ENCODE measurements at places on chromosomes 3 and 15. TPM values are rescaled to one million over a fixed set of nuclear protein-coding genes. Genes with fewer than 3 reads are reported as not detected.
A peak's percentile ranks its signal among the peaks of the same experiment; 100 is the strongest.

DNA sequence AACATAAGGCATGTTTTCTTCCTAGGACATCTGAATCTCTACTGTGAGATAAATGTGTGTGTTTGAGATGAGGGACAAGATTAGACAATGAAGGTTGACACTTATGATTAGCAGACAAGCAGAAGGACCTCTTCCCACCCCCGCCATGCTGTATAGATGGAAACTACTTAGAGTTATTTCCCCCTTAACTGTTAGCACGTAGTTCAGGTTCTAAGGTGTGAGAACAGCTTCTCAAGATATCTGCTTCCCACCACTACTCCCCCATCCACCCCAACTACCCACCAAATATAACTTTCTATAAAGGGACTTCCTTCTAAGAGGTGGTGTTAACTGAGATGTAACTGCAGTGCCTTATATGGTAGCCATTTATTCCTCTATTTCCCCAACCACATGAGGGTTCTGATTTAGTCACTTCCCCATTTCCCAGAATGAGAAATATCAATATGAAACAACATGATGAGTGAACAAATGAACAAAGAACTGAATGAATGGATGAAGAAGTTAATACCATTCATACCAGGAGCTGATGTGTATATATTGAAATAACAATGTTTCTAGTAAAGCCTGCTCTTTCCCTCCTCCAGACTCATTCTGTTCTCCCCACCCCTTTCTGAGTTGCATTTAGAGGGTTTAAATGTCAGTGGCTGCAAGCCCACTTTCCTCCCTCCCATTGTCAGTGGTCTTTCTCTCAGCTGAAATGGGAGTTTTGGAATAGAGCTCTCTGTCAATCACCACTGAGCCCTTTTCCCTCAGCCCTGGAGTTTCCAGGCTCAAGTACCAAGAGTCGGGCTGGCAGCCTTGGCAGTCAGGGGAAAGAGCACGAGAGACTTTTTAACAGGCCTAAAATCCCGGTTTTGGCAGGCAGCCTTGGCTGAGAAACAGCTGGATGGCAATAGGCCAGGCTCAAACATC lies 7.7 kb upstream of the RFTN1 start:
- H3K4me1 ChIP-seq, result peaks cover 25% of the 10 kb centered on the region
- no peaks in the 10 kb centered on the region for H3K36me3 ChIP-seq
- no peak overlapping the region for H3K4me3 ChIP-seq
- H3K27ac ChIP-seq, result no peak overlapping the region

GRCh38 chr3:77667901-77668300 lies 628.0 kb downstream of the ROBO2 start:
- H3K27me3 ChIP-seq, result no peaks in the 10 kb centered on the region
- no peak overlapping the region for H3K27ac ChIP-seq
- no peak overlapping the region for H3K4me3 ChIP-seq
- no peak for DNase-seq
- H3K4me1 ChIP-seq, result no peaks in the 10 kb centered on the region

GRCh38 chr15:72481015-72481659 lies 7.0 kb downstream of the ARIH1 start:
- DNase-seq, result no peak
- H3K4me3 ChIP-seq, result no peak overlapping the region
- no peaks in the 10 kb centered on the region for H3K27me3 ChIP-seq
- peaks cover 57% of the 10 kb centered on the region for H3K36me3 ChIP-seq

DNA sequence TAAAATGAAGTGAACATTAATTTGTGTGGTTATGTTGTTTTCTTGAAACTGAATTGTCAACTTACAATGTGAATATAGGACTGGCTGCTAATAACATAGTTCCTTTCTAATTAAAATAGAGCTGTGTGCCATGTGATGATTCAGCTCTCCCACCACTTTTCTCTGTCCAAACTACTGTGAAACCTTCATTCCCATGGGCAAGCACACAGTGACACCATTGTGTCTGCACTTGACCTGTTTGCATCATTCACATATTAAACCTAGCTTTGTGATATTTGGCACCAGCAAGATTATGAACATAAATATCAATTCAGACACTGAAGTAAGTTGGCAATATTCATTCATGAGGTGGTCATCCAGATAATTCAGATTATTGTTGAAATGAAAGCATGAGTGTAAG lies 78.8 kb upstream of the TCF12 start:
- H3K4me3 ChIP-seq, result no peak overlapping the region
- no peak overlapping the region for H3K27ac ChIP-seq
- no peaks in the 10 kb centered on the region for H3K27me3 ChIP-seq
- no peak for DNase-seq
- H3K36me3 ChIP-seq, result no peaks in the 10 kb centered on the region
- no peaks in the 10 kb centered on the region for H3K4me1 ChIP-seq

- DNase-seq, result no peak
- no peak overlapping the region for H3K4me3 ChIP-seq
- no peaks in the 10 kb centered on the region for H3K4me1 ChIP-seq
Measured at GRCh38 chr3:28286595-28286994, 45.2 kb downstream of the CMC1 start.

- H3K4me3 ChIP-seq, result no peak overlapping the region
- H3K27ac ChIP-seq, result peak overlapping the region; percentile 66
- H3K27me3 ChIP-seq, result no peaks in the 10 kb centered on the region
Measured at GRCh38 chr3:175267121-175267531, 408.0 kb downstream of the NAALADL2 start.

DNA sequence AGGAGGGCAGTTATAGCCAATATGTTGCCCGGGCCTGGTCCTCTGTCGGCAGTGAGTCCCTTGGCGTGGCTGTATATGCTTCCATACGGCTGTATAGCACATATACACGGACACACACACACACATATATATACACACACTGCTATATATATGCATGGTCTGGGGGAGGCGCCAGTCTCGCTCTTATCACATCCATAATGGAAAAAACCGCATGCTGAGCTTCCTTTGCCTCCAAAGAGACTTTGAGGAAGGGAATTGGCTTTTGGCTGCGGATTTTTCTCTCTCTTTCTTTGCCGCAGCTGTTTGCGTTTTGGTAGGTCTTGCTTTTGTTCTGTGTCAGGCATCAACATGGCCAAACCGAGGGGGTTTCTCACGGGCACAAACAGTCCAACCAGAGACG lies 11.3 kb upstream of the TMEM115 start:
- no peak overlapping the region for H3K27ac ChIP-seq
- H3K4me1 ChIP-seq, result no peaks in the 10 kb centered on the region
- H3K4me3 ChIP-seq, result no peak overlapping the region

Gene OR4F6
- not detected for total RNA-seq

GRCh38 chr15:90271459-90272166 lies 6.1 kb downstream of the NGRN start:
- H3K27me3 ChIP-seq, result no peaks in the 10 kb centered on the region
- peaks cover 15% of the 10 kb centered on the region for H3K4me1 ChIP-seq
- H3K27ac ChIP-seq, result no peak overlapping the region

Gene RPL39L
- total RNA-seq, result 29.4 TPM

Gene TMPRSS7
- total RNA-seq, result not detected

Gene RTP1
- total RNA-seq, result not detected

DNA sequence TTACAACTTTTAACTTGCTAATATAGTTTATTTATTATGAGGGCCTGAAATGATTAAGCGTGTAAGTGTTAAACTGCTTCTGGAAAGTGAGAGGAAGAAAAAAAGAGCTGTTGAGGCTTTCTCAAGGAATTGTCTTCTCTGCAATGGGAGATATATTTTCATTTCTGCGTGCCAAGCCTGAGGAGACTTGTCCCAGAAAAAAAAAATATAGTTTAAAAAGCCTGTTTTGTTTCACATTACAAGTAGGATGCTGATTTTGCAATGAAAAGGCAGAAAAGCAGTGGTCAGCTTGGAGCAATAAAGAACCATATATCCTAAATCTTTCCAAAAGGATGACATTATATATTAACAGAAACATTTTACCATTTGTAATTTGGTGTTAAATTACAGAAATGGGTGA lies 115.5 kb downstream of the GMNC start:
- no peak overlapping the region for H3K27ac ChIP-seq
- H3K4me1 ChIP-seq, result no peaks in the 10 kb centered on the region
- no peaks in the 10 kb centered on the region for H3K36me3 ChIP-seq
- no peak overlapping the region for H3K4me3 ChIP-seq
- no peak for DNase-seq
- H3K27me3 ChIP-seq, result no peaks in the 10 kb centered on the region

DNA sequence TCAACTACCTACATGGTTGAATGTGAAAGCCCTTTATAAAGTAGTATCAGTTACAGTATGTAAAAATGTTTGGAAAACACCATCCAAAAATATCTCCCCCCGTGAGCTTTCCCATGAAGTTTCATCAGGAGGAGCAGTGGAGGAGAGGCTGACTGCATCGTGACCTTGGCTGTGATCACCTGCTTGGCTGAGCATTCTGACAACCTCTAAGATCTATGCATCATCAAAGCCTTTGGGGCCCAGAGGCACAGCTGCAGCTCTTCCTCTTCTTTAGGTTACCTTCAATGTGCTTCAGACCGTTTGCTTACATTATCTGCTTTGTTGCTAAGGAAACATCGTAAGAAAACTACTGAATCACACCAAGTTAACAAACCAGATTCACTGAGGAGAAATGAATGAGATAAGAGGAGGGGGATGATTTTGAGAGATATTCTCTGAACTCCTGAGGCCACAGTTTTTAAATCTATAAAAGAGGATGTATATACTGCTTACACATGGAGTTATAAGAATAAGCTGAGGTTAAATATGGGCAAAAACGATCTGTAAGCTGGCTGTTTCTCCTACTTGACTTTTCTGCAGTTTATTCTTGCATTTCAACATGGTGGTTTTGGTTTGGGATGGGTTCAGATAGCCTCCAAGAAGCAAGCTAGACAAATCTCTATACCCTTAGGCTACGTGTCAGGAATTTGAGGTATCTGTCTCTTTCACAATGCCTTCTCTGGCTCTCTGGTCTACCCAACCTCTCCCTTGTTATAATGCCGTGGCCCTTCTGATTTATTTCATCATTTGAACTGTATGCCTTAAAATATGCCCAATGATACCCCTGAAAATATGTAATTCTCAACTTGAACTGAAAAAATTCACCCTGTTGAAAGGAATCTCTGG lies 4.0 kb downstream of the GCSAM start:
- no peaks in the 10 kb centered on the region for H3K4me1 ChIP-seq
- no peak for DNase-seq
- no peak overlapping the region for H3K4me3 ChIP-seq

Gene SNX22
- total RNA-seq, result 0.05 TPM

Gene RFTN1
- 54.3 TPM for total RNA-seq

DNA sequence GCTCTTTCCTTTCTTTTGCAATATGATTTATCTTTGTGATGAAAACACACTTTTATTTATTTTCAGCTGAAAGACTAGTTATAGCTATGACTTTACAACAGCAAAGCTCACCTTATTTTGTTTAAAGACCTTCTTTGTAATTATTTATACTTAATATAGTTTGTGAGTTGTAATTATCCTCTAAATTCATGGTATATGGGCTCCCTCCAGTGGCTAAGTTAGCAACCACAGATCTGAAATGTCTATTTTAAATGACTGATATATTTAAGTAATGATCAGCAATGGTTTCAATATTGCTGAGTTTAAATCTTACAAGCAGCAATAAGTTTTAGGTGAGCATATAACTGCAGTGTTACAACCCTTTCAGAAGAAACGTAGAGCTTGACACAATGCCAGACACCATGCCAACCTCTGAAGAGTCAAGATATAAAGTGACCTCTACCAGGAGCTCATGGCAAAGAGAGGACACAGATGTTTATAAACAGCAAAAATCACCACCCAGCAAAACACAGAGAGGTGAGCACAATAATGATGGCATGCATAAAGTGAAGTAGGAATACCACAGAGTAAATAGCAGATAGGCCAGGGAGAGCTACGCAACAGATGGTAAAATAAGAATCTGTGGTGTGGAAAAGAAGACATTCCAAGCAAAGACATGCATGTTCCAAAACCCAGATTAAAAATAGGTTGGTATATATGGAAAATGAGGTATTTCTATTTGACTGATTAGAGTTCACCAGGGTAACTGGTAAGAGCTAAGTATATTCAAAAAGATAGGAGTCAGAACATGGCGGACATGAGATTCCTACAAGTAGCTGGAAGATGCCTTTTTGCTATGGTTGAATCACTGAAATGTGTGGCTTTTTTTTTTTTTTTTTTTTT lies 143.7 kb upstream of the ZNF385D start:
- H3K4me3 ChIP-seq, result no peak overlapping the region
- no peak overlapping the region for H3K27ac ChIP-seq
- no peaks in the 10 kb centered on the region for H3K4me1 ChIP-seq
- no peak for DNase-seq
- no peaks in the 10 kb centered on the region for H3K27me3 ChIP-seq

DNA sequence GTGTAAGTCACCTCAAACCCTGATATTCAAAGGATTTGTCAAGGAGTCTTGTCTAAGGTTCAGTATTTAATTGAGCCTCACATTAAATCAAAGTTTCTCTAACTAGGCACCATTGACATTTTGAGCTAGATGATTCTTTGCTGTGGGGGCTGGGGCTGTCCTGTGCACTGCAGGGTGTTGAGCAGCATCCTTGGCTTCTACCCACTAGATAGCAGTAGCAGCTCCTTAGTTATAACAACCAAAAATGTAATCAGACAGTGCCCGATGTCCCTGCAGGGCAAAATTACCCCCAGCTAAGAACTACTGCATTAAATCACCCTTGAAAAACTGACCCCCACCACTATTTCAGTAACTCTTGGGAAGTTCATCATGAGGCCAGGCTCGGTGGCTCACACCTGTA lies 17.3 kb upstream of the ATP13A3 start:
- DNase-seq, result no peak
- H3K27me3 ChIP-seq, result no peaks in the 10 kb centered on the region
- no peaks in the 10 kb centered on the region for H3K36me3 ChIP-seq
- peaks cover 9% of the 10 kb centered on the region for H3K4me1 ChIP-seq
- H3K27ac ChIP-seq, result no peak overlapping the region
- H3K4me3 ChIP-seq, result no peak overlapping the region

Gene LMAN1L
- not detected for total RNA-seq

DNA sequence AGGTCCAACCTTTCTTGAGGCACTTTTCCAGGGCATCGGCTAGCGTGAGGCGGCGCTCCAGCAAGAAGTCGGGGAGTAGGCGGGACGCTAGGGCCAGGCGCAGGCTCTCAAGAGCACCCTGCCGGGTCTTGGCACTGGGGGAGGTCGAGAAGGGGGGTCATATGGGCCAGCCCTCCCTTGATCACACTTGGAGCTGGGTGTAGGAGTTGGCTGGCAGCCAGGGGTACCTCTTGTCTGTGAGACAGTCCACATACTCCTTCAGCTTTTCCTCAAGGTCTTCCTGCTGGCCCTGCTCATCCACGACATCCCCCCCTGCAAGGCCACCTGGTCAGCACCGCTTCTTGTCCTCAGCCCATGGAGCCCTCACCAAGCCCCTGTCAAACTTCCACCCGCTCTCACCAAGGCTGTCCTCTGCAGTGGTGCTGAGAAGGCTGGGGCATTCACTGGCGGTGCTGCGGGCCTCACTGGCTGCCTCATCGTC lies 2.0 kb downstream of the IFRD2 start:
- H3K36me3 ChIP-seq, result peaks cover 42% of the 10 kb centered on the region
- no peak overlapping the region for H3K4me3 ChIP-seq
- no peak overlapping the region for H3K27ac ChIP-seq
- no peaks in the 10 kb centered on the region for H3K27me3 ChIP-seq
- DNase-seq, result no peak

Gene P2RY1
- under 0.01 TPM for total RNA-seq
